ENCODE measurements at places on chromosomes 5 and 9.

DNA sequence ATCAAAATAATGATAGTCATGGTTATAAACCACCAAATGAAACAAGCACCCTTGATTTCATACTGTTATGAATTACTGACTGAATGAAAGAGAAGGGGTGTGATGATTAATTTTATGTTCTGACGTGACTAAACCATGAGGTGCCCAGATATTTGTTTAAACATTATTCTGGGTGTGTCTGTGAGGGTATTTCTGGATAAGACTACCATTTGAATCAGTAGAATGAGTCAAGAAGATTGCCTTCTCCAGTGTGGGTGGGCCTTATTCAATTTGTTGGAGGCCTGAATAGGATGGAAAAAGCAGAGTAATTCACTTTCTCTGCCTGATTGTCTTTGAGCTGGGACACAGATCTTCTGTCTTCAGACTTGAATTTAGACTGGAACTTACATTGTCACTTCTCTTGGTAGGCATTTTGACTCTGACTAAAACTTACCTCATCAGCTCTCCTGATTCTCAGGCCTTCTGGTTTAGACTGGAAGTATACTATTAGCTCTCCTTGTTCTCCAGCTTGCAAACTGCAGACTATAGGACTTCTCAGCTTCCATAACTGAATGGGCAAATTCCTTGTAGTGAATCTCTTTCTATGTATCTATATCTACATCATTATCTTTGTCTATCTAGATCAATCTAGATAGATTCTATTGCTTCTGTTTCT is 321.9 kb upstream of the TARS1 start:
- no peak for DNase-seq

DNA sequence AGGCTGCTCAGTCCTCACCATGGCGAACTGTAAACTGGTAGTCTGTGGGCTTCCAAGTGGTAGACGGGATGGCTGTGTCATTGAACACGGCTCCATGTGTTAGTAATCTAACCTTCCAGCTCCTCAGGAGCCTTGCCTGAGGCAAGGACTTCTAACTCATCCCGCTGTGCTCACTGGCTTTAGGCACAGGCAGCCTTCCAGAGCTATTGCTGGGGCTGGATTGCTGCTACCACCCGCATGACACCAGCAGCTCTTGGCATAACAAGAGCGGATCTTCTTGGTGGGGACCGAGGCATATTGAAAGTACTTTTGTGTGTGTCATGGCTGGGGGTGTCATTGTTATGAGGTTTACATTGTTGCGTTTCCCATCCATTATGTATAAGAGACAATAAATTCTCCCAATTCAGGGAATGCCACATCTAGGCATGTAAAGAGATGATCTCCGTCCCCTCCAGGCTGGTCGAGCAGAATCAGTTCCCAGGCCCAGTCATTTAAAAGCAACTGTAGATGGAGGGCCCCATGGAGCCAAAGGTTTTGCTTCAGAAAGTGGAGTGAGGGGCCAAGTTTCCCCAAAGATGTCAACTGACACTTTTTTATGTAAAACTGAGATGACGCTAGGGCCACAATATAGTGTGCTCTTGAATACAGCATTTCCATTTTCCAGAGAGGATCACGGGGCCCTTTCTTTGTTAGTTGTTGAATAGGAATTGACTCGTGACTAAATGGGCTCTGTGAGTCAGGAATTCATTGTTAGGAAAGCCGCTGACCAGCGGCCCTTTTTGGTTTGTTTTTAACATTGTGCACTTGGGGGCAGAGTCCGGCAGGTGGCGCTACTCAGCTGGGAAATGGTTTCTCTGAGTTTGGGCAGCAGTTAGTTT is 759.5 kb downstream of the TAF11L14 start:
- peak; percentile 29 for DNase-seq

DNA sequence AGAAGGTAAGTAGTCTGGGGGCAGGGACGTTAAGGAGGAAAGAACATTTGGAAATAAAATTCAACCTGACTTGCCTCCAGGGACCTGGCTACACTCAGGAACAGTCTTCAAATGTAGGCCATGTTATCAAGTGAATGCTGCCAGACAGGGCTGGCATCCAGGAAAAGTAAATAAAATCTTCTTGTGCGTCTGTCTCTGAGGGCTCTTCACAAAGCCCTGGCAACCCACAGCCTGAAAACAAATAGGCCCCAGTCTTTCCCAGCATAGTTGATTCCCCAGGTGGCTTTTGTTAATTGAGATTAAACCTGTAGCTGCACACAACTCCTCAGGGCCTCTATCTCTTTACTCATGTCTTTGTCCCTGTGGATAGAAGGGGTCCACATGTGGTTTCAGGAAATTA is 55.4 kb downstream of the STK32A start:
- no peak for DNase-seq

GRCh38 chr9:104895572-104895971 is 32.4 kb downstream of the ABCA1 start:
- DNase-seq, result peak; percentile 79

- peak; percentile 55 for DNase-seq
Observed at GRCh38 chr9:81628897-81629296, 60.5 kb downstream of the TLE1 start.

DNA sequence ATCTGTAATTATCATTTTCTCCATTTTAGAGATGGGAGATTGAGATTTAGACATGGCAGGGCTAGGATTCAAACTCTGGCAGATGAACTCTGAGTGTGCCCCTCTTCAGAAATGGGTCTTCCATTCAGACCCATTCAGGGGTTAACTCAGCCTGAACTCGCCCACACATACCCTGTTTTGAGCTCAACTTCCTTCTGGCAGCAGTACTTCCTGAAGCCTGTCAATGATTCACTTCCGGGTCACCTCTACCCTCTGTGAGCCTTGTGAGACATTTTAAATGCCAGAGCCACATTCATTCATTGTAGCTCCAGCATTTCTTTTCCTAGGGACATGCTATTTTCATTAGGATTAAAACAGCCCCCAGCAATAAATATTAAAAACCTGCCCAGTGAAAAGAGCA is 209.3 kb upstream of the SLC24A2 start:
- DNase-seq, result peak; percentile 52

- no peak for DNase-seq
Observed at GRCh38 chr5:117955831-117956230, 1032.5 kb downstream of the DTWD2 start.

GRCh38 chr9:126062158-126062886 is 264.3 kb upstream of the MVB12B start:
- DNase-seq, result no peak
